ENCODE measurements at places on chromosomes 7 and 10. TPM values are rescaled to one million over a fixed set of nuclear protein-coding genes. Genes with fewer than 3 reads are reported as not detected.

The PGAM2 gene
- total RNA-seq: 0.97 TPM

The CYP2E1 gene
- 3.1 TPM for total RNA-seq

The HOXA6 gene
- total RNA-seq: not detected

The NKX1-2 gene
- total RNA-seq: not detected
